Effector CD4-positive, alpha-beta T cell (primary cell): ENCODE measurements at places on chromosomes 7 and 10.

DNA sequence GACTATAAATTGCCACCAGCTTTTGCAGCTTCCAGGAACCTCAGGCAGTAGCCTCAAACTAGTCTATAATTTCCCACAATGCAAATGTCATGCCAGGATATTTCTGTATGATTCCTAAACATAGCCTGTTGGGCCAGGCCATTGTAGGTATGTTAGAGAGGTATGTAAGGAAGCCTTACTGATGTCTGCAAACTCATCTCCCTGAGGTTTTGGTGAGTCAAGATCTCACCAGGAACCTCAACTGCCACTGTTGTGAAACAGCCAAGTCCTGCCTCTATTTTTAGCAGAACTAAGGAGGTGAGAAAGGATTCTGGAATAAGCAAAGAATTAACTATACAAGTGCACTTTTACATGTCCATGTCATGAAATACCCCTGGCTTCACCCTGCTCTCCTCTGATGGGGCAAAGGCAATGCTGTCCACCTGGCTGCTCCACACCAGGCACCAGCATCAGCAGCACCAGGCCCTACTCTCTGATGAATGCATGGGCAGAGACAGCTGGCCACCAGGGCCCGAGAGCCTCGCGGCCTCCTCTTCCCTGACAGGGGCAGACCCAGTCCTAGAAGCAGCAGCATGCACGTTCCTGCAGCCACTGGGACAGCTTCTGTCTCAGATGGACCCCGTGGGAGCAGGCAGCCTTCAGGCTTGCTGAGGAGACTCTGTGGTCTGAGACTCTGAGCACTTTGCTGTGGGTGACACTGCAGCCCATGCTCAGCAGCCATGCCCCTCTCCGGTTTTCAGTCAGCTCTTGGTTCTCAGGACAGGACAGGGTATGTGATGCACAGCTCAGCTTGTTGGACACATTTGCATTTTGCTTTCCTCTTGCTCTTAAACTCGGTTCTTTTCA, 147.3 kb downstream of the ZMYND11 start:
- no peak for DNase-seq

- peak; percentile 17 for DNase-seq
Observed at GRCh38 chr7:134632937-134633540, 13.6 kb upstream of the BPGM start.

GRCh38 chr10:90849956-90850749, 7.7 kb downstream of the HTR7 start:
- no peak for DNase-seq

DNA sequence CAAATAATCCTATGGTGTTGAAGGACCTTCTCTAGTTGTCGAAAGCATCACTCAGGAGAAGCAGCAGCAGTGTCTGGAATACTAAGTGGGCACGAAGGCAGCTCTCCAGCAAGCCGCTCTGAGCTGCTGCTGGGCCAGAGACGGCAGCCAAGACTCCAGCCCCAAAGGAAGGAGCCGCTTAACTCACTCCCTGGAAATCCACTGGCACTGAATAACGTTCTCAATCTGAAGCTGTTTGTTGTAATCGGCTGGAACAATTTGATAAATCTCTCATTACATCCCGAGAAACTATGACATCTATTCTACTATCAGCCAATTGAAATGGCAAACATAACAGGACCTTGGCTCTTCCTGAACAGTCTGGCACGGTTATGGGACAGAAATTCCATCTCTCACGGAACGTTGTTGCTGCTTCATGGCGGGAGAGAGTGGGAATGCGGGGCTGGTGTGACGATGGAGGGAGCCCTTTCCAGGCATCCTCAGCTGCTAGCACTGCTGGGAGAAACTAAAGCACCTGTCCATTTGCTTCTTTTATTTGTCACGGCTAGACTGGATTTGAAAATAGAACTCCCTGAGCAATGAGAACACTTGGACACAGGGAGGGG, 331.5 kb upstream of the RNF32 start:
- DNase-seq = no peak

GRCh38 chr10:73591935-73592699, 975 bp upstream of the USP54 start:
- DNase-seq = no peak

DNA sequence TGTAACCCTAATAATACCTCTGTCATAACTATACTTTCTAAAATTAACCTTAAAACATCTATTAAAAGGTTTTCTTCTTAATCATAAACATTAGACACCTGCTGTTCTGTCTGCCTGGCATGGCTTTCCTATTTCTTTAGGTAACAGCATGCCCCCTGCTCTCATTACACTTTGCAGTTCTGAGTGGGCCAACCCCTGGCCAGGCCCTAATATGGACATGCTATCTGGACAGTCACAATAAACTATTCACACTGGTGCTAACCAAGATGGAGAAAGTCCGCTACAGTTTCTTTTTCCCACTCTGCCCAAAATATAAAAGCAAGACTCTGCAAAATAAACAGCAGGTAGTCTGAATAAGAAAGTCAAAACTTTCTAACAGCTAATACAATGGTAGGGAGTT, 84.0 kb downstream of the ELAPOR2 start:
- DNase-seq = no peak

DNA sequence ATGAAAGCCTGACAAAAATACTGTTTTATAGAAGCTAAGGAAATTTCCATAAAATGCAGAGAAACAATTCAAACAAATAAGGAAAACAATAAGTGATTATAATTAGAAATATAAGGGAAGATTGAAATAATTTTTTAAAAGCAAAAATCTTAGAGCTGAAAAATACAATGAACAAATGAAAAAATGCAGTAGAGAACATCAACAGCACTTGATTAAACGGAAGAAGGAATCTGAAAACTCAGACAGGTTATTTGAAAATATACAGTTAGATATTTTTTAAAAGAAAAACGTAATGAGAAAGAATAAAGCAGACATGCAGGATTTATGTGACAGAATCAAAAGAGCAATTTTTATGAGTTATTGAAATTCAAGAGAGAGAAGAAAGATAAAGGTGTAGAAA, 279.1 kb upstream of the MAGI2 start:
- DNase-seq = no peak

DNA sequence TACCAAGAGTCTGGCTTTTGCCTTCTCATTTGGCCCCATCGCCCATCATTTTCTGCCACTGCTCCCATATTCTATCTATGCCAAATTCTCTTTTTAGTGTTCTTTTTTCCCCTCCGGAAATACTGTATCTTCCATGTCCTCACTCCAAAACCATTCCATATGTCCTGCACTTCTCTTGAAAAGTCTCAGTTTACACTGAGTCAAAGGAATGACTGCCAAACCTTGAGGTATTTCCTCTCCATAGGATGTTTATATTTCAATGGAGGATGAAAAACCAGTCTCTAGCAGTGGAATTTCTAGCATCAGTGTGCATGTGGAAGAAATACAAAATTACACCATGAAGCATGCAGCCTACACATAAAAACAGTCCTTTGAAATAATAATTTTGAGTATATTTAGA, 121.4 kb upstream of the PHYHIPL start:
- DNase-seq = no peak

- DNase-seq = no peak
Observed at GRCh38 chr10:86344281-86344680, 22.3 kb downstream of the GRID1 start.

- no peak for DNase-seq
Observed at GRCh38 chr7:77409739-77410547, 6.2 kb downstream of the GSAP start.
